ENCODE measurements at places on chromosomes 11 and 22. TPM values are rescaled to one million over a fixed set of nuclear protein-coding genes. Genes with fewer than 3 reads are reported as not detected.

GRCh38 chr11:133830931-133831907 is 14.1 kb downstream of the SPATA19 start:
- no peak overlapping the region for H3K4me3 ChIP-seq
- no peaks in the 10 kb centered on the region for H3K36me3 ChIP-seq
- no peaks in the 10 kb centered on the region for H3K27me3 ChIP-seq
- DNase-seq: no peak

The FREY1 gene
- polyA plus RNA-seq: 0.24 TPM

The SHANK2 gene
- polyA plus RNA-seq: 16.5 TPM

DNA sequence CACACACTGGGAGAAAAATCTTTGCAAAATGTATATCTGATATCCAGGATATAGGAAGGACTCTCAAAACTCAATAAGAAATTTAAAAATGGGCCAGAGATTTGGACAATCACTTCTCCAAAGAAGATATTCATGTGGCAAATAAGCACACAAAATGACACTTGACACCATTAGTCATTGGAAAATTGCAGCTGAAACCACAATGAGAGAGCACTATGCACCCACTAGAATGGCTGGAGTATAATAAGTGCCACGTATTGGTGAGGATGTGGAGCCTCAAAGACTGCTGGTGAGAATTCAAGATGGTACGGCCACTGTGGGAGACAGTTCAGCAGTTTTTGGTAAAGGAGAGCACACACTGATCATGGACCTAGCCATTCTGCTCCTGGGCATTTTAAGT is 12.8 kb upstream of the OSBPL5 start:
- H3K36me3 ChIP-seq: no peaks in the 10 kb centered on the region
- H3K27ac ChIP-seq: no peak overlapping the region
- no peak overlapping the region for H3K4me3 ChIP-seq
- H3K4me1 ChIP-seq: no peaks in the 10 kb centered on the region

- H3K27ac ChIP-seq: no peak overlapping the region
- H3K4me1 ChIP-seq: peaks cover 16% of the 10 kb centered on the region
- H3K36me3 ChIP-seq: peaks cover 81% of the 10 kb centered on the region
- no peak overlapping the region for H3K4me3 ChIP-seq
Measured at GRCh38 chr22:50465066-50465930, 9.5 kb downstream of the SBF1 start.

GRCh38 chr22:42925598-42925997 is 68.5 kb upstream of the ARFGAP3 start:
- DNase-seq: no peak
- no peak overlapping the region for H3K4me3 ChIP-seq
- peaks cover 12% of the 10 kb centered on the region for H3K4me1 ChIP-seq
- peaks cover 4% of the 10 kb centered on the region for H3K36me3 ChIP-seq
- H3K27ac ChIP-seq: no peak overlapping the region

DNA sequence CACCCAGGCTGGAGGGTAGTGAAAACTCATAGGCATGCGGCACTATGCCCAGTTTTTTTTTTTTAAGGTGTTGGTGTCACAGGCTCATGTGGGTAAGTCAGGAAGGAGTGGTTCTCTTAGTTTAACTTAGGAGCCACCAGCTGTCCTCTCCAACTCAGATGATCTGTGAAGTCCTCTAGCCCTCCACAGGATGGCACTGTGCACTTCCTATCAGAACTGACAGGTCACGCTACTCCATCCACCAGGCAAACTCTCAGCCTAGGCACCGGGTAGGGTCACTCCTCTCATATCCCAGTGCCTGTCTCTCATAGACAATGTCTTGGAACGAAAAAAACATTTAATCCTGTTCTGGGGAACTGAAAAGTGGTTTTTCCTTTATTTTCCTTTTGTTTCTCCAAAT is 16.5 kb downstream of the NAP1L4 start:
- H3K27ac ChIP-seq: no peak overlapping the region
- H3K27me3 ChIP-seq: no peaks in the 10 kb centered on the region

DNA sequence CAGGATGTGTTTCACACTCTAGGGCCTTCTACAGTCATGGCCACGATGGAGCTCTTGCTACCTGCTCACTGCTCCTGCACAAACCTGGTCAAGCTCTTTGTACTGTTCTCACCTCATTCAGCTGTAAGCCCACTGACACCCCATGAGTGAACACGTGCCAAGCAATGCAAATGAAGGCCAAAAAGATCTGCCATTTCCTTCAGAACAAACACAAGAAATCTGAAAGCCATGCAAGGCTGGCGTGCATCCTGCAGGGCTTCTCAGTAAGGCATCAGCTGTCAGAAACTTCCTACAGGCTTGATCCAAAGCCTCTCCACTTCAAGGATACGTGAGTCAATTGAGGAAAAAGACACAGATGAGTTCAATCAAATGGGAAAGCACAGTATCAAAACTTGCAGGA is 44.1 kb upstream of the NFRKB start:
- no peak for DNase-seq
- H3K36me3 ChIP-seq: peaks cover 21% of the 10 kb centered on the region
- H3K27ac ChIP-seq: no peak overlapping the region

DNA sequence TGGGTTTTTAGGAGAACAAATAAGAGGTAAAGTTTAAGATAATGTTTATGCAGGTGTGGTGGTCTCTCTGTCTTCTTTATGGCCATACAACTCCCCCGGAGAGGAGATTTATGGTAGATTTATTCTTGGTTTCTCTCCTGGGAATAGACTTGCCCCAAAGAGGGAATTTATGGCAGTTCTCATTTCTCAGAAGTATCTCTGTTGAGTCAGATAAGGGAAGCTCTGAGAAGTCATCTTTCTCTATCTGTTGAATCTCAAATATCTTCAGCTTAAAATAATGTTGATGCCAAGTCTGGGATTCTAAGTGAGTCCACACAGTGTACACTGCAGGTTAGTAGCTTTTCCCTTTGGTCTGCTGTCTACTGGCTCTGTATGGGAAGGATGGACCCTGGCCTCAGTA is 276.4 kb upstream of the PLET1 start:
- H3K27ac ChIP-seq: no peak overlapping the region
- H3K36me3 ChIP-seq: no peaks in the 10 kb centered on the region
- H3K4me3 ChIP-seq: no peak overlapping the region
- no peaks in the 10 kb centered on the region for H3K27me3 ChIP-seq
- no peak for DNase-seq

- H3K27me3 ChIP-seq: no peaks in the 10 kb centered on the region
- H3K36me3 ChIP-seq: no peaks in the 10 kb centered on the region
- peak; percentile 61 for DNase-seq
- H3K27ac ChIP-seq: peak overlapping the region; percentile 73
- H3K4me3 ChIP-seq: no peak overlapping the region
Measured at GRCh38 chr11:63564056-63564774, 1.0 kb upstream of the PLAAT2 start.

Data from large intestine (tissue), 12 donors.